ENCODE measurements at places on chromosomes 4 and X.

DNA sequence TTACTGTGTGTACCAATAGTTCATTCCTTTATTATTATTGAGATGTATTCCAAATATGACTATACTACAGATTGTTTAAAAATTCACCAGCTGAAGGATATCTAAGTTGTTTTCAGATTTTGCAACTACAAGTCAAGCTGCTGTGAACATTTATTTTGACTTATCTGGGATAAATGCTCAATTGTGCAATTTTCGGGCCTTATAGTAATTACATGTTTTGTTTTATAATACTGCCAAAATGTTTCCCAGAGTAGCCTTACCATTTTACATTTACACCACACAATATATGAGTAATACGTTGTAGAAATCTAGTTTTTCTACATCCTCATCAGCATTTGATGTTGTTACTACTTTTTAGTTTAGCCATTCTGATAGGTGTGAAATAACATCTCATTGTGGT is 179.6 kb downstream of the ANTXR2 start:
- DNase-seq, result no peak

DNA sequence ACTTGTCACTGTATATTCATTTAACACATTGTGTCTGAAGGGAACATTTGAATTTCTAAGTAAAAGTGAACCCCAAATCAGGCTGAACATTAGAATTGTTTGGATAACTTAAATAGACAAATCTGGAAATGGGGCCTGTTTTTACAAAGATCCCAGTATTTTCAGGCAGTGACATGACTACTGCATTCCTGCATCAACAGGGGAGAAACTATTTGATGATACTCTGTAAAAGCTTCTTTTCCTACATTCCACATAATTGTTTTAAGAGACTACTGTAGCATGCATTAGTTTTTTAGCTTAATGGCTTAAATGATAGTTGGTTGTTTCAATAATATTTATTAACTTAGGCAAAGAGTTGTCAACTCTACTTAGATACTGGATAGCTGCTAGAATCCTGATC is 127.0 kb downstream of the PDS5A start:
- DNase-seq, result no peak

- no peak for DNase-seq
These were observed 38.3 kb downstream of the MECP2 start for GRCh38 chrX:154059231-154059630.

- no peak for DNase-seq
These were observed 29.0 kb downstream of the HMX1 start for GRCh38 chr4:8842614-8843013.

- no peak for DNase-seq
These were observed 995.7 kb upstream of the PRKX start for GRCh38 chrX:4708970-4709760.

- no peak for DNase-seq
These were observed 23.6 kb downstream of the ADH4 start for GRCh38 chr4:99120501-99120900.

DNA sequence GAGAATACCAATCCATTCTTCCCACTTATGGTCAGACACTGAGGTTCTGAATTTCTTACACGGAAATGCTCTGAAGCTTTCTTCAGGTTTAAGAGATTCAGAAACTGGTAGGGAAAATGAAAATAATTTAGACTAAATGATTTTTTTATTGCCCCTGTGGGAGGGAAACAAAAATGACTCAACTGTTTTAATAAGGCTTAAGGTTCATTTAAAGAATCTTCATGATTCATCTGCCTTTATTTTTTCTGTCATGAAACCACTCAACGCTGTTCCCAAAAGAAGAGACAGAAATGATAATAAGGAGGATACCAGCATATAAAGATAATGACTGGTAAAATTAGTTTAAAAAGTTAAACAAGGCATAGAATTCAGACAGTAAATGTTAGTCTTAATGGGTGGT is 39.3 kb upstream of the FAM47B start:
- no peak for DNase-seq

- no peak for DNase-seq
These were observed 368.3 kb upstream of the GNPDA2 start for GRCh38 chr4:45094684-45095083.

- DNase-seq, result no peak
These were observed 26.9 kb downstream of the UBA6 start for GRCh38 chr4:67674098-67674497.
